Stimulated activated CD4-positive, alpha-beta T cell treated with anti-CD3 and anti-CD28 coated beads, Interleukin-2, amount 100 ng/mL, for 24 hours (primary cell): ENCODE measurements at places on chromosomes 1 and 21.
A peak's percentile ranks its signal among the peaks of the same experiment; 100 is the strongest.

- no peak for DNase-seq
Measured at GRCh38 chr1:8663090-8663802, 154.2 kb downstream of the RERE start.

- no peak for DNase-seq
Measured at GRCh38 chr1:28973596-28974421, 59.4 kb downstream of the EPB41 start.

GRCh38 chr21:39568361-39568760, 44.4 kb upstream of the B3GALT5 start:
- DNase-seq, result no peak

DNA sequence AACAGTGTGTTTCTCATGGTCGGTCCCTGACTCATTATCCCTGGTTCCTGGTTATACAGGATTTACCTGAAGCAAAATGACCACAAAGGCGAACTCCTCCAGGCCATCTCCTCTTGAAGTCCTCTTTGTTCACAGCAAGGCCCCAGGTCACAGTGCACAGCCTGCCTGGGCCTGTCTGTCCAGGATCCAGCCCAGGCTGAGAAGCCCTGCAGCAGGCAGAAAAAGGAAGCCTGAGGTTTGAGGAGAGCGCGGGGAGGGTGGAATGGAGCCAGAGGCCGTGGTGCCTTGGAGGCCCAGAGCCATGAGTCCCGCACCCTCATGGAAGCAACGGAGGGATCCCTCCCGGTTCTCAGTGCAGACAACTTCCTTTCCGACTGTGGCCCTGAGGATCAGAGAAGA, 136.8 kb upstream of the IRF2BP2 start:
- no peak for DNase-seq

DNA sequence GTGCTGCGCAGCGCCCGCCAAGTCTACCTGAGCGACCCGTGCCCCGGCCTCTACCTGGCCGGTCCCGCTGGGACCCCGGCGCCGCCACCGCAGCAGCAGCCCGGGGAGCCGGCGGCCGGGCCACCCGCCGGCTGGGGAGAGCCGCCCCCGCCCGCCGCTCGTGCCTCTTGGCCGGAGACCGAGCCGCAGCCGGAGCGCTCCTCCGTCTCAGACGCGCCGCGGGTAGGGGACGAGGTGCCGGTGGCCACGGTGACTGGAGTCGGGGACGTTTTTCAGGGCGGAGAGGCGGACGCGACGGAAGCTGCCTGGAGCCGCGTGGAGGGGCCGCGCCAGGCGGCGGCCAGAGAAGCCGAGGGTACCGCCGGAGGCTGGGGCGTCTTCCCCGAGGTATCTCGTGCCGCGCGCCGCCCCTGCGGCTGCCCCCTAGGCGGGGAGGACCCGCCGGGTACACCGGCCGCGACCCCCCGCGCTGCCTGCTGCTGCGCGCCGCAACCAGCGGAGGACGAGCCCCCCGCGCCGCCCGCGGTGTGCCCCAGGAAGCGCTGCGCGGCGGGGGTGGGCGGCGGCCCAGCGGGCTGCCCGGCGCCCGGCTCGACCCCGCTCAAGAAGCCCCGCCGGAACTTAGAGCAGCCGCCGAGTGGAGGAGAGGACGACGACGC, 646 bp downstream of the IER5 start:
- peak; percentile 43 for DNase-seq

DNA sequence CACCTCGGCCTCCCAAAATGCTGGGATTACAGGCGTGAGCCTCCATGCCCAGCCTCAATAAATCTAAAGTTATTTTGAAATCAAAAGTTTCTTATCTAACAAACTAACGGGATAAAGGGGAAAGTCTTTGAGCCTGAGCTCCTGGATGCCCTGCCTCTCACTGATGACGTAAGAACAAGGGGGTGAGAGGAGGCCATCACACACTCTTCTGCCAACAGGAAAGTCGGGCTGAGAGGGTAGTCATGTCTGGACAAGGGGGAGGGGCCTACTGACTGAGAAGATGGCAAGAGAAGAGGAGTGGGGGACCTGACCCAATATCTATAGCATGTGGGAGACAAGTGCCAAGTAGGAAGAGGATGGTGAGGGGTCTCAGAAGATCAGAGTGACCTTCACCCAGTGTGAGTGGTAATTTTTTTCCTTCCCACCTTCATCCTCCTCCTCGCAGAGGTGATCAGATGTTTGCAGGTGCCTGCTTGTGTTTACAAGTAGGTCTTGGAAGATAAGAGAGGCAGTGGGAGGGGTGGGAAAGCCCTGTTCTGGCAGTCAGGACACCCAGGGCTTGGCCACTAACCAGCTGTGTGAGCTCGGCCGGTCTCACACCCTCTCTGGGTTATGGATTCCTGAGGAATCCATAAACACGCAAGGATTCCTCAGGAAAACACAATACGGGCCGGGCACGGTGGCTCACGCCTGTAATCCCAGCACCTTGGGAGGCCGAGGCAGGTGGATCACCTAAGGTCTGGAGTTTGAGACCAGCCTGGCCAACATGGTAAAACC, 9.6 kb downstream of the UQCRHL start:
- DNase-seq, result no peak

DNA sequence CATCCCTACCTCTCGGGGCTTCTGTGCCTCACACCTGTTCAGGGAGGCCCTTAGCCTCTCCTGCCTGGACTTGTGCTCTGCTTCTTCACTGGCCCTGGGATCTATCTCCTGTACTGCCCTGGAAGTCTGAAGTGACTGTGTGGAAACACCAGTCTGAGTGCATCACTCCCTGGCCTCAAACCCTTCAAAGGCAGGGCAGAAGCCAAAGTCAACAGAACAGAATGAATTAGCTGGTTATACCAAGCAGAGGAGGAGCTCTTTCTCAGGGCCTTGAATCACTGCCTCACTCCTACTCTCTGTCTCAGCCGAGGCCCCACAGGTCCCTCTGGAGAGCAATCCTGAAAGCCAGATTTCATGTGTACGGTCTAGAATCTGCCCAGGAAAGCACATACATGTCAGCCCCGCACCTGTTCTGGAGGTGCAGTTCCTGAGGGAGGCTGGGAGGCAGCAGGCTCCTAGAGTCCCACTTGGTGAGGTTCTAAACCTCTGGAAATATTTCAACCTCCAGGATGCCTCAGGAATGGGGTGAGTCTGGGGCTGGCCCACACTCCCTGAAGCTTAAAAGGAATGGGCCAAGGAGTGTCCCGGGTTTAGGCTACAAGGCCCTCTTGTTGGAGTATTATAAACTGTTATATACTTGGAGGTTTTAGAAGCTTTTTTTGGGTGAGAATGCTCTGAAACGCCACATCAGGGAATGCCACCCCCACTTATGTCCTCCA, 98.3 kb downstream of the ABCA4 start:
- DNase-seq, result no peak

DNA sequence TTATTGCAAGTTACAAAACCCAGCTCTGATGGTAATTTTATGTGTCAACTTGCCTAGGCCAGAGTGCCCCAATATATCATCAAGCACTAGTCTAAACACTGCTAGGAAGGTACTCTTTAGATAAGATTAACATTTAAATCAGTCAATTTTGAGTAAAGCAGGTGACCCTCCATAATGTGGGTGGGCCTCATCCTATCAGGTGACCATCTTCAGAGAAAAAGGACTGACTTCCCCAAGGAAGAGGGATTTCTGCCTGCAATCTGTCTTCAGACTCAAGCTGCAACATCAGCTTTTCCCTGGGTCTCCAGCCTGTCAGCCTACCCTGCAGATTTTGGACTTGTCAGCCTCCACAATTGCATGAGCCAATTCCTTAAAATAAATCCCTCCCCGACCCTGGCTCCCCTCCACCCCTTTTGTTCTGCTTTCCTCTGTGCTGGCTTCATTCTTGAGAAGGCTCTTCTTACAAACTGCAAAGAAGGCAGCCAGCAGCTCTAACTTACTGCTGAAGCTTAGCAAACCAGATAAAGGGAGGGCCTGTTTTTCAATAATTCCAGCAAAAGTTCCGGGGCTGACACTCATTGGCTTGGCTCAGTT, 56.4 kb upstream of the RUNX3 start:
- no peak for DNase-seq

DNA sequence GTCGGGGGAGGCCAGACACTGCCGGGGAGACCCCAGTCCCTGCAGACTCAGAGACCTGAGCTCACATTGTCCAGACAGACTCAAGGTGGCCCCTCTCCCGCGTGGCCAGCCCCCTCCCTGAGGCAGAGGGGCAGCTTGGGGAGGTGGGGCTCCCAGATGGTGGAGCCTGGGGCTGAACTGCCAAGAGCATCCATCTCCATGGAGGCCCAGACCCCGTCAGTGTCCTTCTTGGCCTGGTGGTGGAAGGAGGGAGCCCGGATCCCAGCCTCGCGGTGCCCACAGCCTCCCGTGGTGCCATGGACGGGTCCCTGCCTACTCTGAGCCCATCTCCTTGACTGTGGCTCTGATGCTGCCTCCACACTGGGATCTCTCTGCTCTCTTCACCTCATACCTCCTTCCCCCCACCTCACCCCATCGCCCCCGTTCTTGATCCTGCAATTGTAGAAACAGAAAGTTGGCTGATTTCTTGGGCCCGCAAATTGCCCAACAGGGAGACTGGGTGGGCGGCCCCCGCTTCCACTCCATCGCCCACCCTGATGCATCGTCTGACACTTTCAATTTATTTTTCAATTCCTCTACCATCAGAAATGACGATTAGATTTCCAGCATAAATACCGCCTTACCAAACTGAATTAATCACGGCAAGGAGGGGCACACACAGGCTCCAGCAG, 348.9 kb downstream of the MATN1 start:
- DNase-seq, result peak; percentile 8

- DNase-seq, result no peak
Measured at GRCh38 chr1:30335389-30335996, 387.9 kb downstream of the MATN1 start.

GRCh38 chr1:183957216-183957830, 80.2 kb downstream of the COLGALT2 start:
- DNase-seq, result no peak

- DNase-seq, result no peak
Measured at GRCh38 chr21:31460980-31461379, 116.9 kb upstream of the TIAM1 start.

DNA sequence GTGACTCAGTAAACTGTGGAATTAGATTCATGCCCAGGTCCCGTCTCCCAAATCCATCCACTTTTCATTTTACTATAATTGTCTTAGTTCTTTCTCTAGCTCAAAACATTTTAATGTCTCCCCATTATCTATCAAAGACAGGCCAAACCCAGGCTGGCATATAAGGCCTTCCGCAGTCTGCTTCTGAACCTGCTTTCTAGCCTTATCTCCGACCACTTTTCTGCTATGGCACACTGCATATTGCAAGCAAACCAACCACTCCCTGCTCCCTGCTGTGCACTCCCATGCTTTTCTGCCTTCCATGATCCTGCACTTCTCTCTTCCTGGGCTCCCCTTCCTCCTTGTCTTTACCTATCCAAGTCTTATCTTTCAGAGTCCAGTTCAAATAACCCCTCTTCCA, 17.3 kb upstream of the PIGM start:
- no peak for DNase-seq

DNA sequence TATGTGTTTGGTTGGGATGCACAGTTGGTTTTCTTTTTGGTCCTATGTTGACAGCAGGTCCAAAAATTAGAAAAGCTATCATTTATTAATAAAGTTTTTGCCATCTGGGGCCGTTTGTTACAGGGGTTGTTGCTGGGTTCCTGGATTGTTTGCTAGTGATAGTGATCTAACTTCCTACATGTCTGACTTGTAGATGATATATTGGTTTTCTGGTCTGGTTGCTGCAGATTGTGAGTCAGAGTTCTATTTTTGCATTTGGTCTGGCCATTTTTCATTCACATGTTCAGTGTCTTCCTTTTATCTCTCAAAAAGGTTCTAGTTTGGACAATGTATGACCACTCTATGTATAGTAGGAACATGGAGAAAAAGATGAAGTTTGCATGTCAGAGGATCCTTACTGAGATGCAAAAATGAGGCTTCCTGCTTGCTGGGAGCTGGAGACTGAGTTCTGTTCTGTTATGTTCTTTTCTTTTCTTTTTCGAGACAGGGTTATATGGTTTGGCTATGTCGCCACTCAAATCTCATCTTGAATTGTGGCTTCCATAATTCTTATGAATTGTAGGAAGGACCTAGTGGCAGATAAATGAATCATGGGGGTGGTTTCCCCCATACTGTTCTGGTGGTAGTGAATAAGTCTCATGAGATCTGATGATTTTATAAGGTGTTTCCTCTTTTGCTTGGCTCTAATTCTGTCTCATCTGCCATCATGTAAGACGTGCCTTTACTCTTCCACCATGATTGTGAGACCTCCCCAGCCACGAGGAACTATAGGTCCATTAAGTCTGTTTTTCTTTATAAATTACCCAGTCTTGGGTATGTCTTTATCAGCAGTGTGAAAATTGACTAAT, 4.2 kb upstream of the NVL start:
- no peak for DNase-seq

DNA sequence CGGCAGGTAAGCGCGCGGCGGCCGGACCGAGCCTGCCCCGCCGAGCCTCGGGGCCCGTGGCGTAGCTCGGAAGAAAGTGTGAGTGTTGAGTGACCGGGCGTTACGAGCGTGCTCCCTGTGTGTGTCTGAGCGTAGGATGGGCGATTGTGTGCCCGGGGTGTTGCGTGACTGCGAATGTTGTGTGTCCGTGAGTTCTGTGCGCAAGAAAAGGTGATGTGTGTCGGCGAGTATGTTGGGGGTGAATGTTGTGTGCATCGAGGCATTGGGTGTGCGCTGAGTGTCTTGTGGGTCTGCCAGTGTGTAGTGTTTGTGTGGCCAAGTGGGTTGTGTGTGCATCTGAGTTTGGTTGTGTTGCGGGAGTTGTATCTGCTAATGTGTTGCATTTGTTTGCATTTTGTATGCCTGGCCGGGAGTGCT, 398 bp downstream of the PTPRU start:
- peak; percentile 28 for DNase-seq

GRCh38 chr1:210607361-210607760, 278.7 kb downstream of the HHAT start:
- no peak for DNase-seq

- no peak for DNase-seq
Measured at GRCh38 chr1:213564215-213564659, 423.5 kb upstream of the PROX1 start.

DNA sequence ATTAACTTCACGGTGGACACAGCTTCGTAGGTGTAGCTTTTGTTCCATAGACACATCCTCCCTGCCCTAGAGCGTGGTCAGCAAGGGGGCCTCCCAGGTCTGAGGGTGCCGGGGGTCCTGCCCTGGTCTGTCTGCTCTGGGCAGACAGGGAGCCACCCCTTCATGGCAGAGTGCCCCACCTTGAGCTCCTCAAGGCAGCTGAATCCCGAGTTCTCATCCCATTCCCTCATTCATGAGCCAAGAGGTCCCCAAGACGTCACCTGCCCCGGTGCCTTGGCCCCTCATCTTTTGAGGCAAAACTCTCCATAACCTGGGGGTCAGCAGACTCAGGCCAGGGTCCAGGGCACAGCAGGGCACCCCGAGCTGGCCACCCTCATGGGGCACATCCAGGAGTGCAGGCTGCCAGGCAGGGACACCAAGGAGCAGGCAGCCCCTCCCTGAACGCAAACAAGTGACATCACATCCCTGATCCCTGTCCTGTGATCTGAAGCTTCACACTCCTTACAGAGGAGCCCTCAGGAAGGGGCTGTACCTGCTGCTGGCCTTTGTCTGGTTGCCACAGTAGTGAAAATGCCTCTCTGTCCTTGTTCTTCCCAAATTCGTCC, 23.3 kb downstream of the UBASH3A start:
- DNase-seq, result no peak

- DNase-seq, result no peak
Measured at GRCh38 chr1:156618853-156619581, at the start of gene HAPLN2. Gene HAPLN2, plus strand, starts transcription at chr1:156619415. Its CDS starts 4,076 bp downstream, at chr1:156623491.
